ENCODE measurements at places on chromosomes 16 and 17.

DNA sequence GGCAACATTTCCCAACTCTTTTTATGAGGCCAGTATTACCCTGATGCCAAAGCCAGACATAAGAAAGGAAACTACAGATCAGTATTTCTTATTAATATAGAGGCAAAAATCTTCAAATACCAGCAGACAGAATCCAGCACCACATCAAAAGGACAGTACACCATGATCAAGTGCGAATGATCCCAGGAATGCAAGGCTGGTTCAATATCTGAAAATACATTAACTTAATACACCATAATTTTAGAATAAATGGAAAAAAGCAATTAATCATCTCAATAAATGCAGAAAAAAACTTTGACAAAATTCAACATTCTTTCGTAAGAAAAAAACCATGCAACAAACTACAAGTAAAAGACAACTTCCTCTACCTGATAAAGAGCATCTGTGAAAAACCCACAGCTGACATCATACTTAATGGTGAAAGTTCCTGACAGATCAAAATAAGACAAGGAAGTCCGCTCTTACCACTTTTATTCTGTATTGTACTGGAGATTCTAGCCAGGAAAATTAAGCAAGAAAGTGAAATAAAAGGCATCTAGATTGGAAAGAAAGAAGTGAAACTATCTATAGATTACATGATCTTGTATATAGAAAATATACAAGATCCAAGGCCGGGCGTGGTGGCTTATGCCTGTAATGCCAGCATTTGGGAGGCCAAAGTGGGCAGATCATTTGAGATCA, 26.4 kb upstream of the MAPK3 start:
- no peak for DNase-seq

DNA sequence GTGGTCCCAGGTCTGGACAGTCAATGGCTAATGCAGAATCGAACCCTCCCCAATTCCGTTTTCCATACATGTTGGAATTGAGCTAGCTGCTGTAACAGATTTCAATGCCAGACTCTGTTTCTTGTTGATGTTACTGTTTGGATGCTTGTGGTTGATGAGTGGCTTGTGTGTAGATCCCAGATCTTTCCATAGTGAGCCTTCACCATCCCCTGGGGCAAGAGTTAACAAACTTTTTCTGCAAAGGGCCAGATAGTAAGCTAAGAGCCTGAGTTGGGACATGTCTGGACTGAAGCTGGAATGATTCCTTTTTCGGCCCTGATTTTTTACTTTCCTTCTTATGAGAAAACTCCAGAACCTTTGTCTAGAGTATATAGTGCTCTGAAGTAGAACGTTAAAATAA, 296.3 kb downstream of the CPPED1 start:
- no peak for DNase-seq

DNA sequence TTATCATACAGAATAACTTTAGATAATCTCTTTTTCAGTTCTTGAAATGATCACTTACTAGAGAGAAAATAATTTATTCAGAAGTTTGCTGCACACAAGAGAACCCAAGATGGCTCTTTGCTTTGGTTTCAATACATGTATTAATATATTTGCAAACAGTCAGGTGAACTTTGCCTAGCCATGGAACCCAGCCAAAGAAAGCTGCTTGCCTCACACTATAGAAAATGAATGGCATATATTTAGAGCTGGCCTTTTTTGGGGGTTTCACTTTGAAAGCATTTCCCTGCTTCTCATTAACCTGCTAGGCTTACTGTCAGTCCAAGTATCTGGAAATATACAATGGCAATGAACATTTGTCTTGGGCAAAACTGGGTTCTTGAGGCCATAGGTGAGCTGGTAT, 75.3 kb downstream of the MRTFB start:
- no peak for DNase-seq

DNA sequence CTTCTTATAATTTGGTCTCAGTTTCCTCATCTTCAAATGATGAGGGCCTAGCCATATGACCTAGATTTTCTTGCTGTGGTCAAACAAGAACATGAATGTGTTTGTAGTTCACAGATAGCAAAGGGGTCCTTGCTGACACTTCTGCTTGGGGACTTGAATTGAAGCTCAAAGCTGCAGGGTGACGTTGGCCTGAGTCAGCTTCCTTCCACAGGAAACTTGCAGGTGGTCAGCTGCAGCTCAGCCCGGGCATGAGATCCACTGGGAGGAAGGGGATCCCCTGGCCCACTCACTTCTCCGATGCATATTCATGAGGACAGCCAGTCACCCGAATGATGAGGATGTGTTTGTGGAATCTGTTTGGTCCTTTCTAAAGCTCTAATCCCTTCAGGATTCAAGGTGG, 42.6 kb upstream of the AXIN2 start:
- DNase-seq = no peak

- DNase-seq = no peak
These were observed 16.2 kb downstream of the ZNF276 start for GRCh38 chr16:89737341-89738071.

DNA sequence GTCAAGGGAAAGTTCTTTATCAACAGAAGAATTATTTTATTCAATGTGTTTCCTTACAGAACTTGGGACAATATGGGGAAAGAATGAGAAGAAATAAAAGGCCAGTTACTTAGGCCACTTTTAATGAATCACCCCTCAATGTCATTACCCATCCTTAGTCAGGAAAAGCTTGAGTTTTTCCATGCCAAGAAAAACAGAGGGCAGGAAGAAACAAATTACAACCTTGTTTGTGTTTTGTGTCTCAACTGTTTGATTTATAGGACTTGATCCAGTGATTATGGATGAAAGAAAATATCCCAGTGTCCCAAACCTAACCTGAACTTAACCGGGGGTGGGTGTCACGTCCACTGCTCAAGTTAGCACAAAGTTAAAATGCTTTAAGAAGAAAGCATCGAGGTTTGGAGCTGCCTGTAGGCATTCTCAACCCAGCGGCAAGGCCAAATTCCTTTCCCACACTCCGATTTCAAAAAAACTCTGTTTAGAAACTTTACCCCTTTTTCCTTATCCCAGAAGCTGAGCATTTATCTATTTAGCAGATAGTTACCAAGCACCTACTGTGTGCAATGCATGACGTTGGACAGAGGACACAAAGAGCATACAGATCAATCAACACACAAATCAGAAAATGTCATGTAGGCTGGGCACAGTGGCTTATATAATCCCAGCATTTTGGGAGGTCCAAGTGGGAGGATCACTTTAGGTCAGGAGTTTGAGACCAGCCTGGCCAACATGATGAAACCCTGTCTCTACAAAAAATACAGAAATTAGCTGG, 14.0 kb upstream of the CYB5B start:
- DNase-seq = no peak

GRCh38 chr17:17072546-17072945, 30.3 kb downstream of the MPRIP start:
- DNase-seq = no peak

- no peak for DNase-seq
These were observed 6.9 kb downstream of the ERCC4 start for GRCh38 chr16:13926891-13927290.

GRCh38 chr16:57727610-57728009, 8.0 kb upstream of the KATNB1 start:
- no peak for DNase-seq

DNA sequence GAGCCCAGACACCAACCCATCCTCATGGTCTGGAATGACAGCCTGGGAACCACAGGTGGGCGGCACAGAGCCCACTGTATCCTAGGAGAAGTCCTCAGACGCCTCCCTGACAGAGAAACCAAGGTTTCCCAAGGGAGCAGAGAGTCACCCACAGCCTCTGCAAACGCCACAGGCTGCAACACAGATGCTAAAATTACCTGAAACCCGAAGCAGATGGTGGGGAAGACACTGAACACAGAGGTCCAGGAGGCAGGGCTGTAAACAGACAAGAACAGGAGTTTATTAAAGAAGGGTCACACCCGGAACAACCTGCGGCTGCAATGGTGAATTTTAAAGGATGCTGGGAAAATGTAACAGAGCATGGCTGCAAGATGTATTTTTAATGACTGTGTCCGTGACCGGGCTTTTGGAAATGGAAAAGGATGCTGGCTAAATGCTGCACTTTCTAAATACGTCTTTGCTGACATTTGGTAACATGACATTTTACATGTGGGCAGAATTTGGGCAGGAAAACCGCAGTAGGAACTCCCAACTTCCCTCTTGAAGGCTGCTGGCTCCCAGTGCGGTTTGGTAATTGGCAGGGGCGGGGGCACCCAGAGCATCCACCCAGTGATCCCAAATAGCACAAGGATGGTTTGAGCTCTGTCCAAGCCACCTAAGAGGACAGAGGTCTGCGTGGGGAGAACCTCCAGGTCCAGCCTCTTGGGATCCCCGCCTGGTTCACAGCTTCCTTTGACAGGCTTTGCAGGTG, 13.1 kb downstream of the SLC38A8 start:
- DNase-seq = no peak

GRCh38 chr16:314795-315299, 31.9 kb downstream of the PDIA2 start:
- DNase-seq = no peak

- DNase-seq = no peak
These were observed 19.6 kb downstream of the TMC6 start for GRCh38 chr17:78108726-78109488.

GRCh38 chr17:1533661-1534325, 17.4 kb upstream of the INPP5K start:
- no peak for DNase-seq

DNA sequence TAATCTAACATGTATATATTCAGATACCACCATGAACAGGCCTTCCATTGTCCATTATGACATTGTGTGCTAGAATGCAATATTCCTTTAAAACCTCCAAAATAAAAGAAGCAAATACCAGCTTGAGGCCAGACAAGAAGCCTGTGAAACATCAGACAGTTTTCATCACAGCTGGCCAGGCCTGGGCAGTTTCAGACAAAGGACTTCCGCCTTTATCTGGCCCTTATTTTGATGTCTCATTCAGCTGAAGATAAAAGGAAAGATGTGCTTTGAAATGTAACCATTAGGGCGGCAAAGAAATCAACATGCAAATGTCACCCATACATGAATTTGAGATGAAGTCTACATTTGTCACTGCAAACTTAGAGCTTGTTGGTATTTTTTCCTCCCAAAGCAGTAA, 737.5 kb downstream of the KCNJ2 start:
- DNase-seq = no peak

- DNase-seq = no peak
These were observed 128.5 kb downstream of the CHD9NB start for GRCh38 chr16:52924162-52924561.

GRCh38 chr16:85888405-85889331, 10.3 kb upstream of the IRF8 start:
- DNase-seq = no peak

DNA sequence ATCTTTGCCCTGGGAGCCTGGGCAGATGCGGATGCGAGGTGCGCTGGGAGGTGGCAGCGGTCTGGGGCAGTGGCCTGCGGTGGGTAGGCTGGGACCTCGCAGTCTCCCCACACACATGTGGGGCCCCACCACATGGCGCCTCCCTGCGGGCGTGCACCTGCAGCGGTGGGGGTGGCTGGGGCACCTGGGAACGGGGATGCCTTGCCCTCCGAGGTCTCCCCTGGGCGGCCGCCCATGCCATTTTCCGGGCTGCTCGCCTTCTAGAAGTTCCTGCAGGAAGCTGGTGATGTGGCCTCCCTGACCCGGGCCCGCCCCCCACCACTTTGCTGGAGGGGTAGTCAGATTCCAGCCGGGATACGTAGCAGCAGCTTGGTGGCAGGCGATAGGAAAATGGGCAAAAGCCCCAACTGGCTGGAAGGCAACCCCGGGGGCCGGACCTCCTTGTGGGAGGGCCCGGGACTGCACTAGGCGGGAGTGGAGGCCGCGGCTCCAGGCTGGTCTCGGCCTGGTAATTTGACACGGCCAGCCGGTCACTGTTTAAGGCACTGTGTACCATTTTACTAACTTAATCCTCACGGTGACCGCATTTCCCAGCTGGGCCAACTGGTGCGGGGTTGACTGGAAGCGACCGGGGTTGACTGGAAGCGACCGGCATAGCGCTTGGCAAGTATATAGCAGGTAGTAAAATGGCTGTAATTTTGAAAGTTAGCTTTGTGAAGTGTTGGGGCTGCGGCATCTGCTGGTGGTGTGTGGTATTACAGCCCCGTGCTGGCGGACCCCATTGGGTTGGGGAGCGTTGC, 38.5 kb downstream of the IGF2BP1 start:
- DNase-seq = peak; percentile 8

GRCh38 chr16:71537643-71538042, 11.4 kb downstream of the CHST4 start:
- no peak for DNase-seq

- no peak for DNase-seq
These were observed 5.4 kb downstream of the RECQL5 start for GRCh38 chr17:75661531-75661930.

- DNase-seq = no peak
These were observed 23.1 kb upstream of the MAP3K14 start for GRCh38 chr17:45339646-45340605.

DNA sequence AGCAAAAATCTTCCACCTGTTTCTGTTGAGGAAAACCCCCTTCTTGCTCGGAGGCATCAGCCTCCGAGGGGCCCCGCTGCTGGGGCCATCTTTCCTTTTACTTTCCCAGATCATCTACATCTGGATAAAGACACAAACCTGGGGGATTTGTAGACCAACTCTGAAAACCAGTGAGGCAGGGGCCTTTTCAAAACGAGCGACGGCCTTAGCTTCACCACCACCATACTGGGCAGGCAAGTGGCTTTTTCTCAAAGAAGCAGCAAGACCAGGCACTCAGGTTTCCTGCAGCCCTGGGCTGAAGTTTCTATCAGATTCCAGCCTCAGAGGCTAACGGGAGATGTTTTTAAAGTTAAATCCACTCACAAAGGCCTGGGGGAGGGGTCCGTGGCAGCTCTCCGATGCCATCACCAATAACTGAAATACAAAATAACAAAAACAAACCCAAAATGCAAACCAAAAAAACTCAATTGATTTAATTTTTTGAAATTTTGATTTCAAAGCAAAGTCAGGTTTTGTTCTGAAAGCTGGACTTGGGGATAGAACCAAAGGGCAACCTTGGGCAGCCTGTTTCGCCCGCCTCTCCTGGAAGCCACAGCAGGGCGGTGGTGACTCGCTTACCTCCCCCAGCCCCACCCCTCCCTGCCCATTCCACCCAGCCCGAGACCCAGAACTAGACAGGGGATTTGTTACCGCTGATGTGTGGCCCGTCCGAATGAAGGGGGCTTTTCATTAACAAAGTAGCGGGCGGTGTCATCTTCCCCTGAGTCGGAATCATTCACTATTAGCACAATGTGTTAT, 55.8 kb downstream of the SALL1 start:
- no peak for DNase-seq

- DNase-seq = no peak
These were observed 66.7 kb downstream of the C16orf95 start for GRCh38 chr16:87250431-87250960.
